ENCODE measurements at places on chromosomes 1 and 21. TPM values are rescaled to one million over a fixed set of nuclear protein-coding genes. Genes with fewer than 3 reads are reported as not detected.

The OR2T29 gene
- total RNA-seq = not detected

- peak; percentile 67 for DNase-seq
These were observed 5.3 kb downstream of the HES2 start for GRCh38 chr1:6414443-6414844.

GRCh38 chr1:231383159-231383860 is 38.8 kb downstream of the EGLN1 start:
- DNase-seq = no peak

GRCh38 chr1:197915862-197916499 is 1.2 kb upstream of the LHX9 start:
- DNase-seq = no peak

DNA sequence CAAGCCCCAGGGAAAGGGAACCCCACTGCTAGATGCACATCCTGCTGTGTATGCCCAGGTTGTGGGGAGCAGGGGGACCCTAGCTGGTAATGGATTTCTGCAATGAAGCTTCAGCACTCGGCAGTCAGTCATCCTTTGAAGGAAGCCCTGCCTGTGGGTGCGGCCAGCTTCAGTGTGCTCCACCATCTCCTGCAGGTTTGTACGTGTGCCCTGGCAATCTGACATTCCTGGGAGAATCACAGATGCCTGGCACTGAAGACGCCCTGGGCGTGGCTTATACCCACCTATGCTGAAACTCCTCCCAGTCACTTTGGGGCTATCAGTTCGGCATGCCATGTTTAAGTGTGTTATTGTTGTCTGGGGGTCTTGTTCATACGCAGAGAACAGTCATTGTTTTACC is 6.8 kb downstream of the SPRR5 start:
- no peak for DNase-seq

- no peak for DNase-seq
These were observed 8.8 kb upstream of the FABP3 start for GRCh38 chr1:31381394-31382294.

DNA sequence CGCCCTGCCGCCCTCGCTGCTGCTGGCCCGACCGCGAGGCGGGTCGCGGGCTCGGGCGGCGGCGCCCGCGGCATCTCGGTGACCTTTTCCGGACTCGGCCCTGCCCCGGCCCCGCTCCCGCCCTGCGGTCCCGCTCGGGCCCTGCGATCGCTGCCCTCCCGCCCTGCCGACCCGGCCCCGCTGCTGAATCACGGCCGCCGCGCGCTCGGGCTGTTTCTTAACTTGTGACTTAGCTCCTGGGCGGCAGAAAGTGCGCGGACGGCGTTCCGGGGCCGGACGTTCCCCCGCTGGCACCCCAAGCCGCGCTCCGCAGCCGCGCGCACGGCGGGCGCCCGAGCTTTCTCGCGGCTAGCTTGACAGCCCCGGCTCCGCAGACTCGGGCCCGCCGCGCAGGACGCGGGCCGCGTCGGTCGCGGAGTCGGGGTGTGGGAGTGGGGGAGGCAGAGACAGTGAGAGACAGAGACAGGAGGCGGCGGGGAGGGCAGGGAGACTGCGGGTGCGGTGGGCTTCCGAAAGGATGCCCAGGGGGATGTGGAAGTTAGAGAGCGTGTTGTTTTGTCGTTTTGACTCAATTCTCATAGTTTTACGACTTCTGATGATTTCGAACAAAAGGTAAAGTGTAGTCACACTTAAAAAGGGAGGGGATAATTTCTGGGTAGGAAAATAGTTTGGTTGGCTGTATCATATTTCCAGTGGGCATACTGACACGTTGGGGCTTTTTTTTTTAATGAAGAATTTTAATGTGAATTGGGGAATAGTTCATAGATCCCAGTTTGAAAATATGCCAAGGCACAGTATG is 49.8 kb downstream of the PRDM2 start:
- peak; percentile 45 for DNase-seq

GRCh38 chr1:179821524-179821923 is 56.1 kb downstream of the TOR1AIP2 start:
- no peak for DNase-seq

GRCh38 chr21:14767192-14767852 is 221.2 kb upstream of the SAMSN1 start:
- no peak for DNase-seq

The VAV3 gene
- total RNA-seq = 30.7 TPM

GRCh38 chr1:19038096-19038495 is 81.6 kb upstream of the IFFO2 start:
- no peak for DNase-seq

GRCh38 chr1:163444665-163445064 is 122.9 kb downstream of the NUF2 start:
- no peak for DNase-seq

The KCNK1 gene
- total RNA-seq = under 0.01 TPM

DNA sequence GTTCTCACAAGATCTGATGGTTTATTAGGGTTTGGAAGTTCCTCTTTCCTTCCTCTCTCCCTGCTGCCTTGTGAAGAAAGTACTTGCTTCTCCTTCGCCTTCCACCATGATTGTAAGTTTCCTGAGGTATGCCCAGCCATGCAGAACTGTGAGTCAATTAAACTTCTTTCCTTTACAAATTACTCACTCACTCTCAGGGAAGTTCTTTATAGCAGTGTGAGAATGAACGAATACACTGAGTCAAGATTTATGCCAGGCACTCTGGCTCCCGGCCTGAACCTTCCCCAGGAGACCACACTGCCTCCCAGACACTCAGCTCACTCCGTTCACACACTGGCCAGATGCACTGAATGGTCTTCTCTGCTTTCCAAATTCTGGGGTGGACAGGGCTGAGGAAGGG is 308.3 kb upstream of the AJAP1 start:
- DNase-seq = no peak

DNA sequence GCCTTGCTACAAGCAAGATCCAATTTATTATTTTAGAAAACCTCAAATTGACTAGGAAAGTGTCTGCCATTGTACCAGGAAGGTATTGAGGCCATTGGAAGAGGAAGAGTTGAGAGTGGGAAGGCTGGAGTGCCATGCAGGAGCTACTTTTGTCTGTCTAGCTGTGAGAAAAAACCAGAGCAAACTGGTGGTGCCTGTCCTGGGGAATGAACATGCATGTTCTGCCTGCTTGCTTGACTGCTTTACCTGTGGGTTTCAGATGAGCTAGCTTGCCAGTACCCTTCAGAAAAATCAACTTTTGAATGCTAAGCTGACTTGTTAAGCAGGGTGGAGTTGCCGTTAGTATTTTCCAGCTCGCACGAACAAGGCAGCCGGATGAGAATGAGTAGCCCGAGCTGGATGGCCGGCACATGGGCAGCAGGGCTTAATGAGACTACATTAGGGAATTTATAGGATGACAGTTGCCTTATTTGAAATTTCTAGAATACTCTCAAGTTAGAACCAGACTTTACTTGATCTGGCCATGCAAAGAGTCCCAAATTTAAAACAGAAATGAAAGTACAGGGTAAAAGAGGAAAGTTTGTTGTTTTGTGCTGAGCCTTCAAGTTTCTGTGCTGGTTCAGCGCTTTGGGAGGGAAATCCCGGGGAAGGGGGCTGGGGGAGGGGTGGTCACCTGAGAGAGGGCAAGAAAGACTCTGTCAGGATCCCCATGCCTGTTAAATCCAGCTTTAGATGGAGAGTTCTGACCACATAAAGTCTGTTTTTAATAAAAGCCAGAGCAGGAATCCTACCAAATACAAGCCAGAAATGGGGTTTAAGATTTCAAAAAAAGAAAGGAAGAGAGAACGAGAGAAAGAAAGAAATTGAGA is 29.6 kb upstream of the C1orf105 start:
- DNase-seq = no peak

The ATAD3C gene
- total RNA-seq = 1.3 TPM

DNA sequence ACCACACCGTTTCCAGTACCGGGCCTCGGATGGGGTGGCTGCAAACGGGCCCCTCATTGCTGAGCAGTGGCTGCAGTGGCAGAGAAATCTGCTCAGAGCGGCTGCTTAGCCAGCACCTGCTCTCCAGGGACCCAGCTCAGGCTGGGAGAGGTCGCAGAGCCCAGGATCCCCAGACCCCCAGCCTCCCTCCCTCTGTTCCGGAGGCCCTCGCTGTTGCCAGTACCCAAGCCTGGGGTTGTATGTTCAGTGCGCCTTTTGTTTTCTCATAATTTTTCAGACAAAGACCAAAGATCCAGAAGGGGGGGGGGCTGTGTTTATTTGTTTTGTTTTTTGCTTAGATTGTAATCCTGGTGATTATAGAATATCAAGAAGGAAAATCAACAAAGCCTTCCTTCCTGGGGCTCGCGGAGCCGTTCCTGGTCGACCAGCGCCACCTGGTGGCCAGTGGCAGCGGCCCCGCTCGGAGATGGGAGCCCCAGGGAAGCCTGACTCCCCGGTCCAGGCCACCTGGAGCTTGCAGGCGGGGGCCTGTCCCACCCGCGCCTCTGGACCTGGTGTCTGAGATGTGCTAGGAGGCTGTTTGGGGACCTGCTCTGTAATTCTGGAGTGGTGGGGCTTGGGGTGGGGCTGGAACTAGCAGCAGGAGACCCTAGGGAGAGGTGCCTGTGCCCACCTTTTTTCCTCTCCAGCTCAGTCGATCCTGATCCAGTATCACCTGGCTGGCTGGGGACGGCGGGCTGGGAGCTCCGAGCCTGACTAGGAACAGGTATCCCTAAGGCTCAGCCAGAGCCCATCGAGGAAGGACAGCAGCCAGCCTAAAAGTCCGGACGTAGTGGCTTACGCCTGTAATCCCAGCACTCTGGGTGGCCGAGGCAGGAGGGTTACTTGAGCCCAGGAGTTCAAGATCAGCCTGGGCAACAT is 123.9 kb upstream of the VAMP3 start:
- peak; percentile 69 for DNase-seq

GRCh38 chr1:241356187-241356518 is 852 bp downstream of the RGS7 start:
- no peak for DNase-seq

The GCSAML gene
- 16.4 TPM for total RNA-seq

The CLCNKB gene
- total RNA-seq = 0.81 TPM

The KRTAP19-3 gene
- total RNA-seq = not detected
